CMK (cell line): ENCODE measurements at places on chromosomes 13 and 19.

GRCh38 chr19:31185261-31185660, 164.0 kb downstream of the TSHZ3 start:
- DNase-seq = no peak

DNA sequence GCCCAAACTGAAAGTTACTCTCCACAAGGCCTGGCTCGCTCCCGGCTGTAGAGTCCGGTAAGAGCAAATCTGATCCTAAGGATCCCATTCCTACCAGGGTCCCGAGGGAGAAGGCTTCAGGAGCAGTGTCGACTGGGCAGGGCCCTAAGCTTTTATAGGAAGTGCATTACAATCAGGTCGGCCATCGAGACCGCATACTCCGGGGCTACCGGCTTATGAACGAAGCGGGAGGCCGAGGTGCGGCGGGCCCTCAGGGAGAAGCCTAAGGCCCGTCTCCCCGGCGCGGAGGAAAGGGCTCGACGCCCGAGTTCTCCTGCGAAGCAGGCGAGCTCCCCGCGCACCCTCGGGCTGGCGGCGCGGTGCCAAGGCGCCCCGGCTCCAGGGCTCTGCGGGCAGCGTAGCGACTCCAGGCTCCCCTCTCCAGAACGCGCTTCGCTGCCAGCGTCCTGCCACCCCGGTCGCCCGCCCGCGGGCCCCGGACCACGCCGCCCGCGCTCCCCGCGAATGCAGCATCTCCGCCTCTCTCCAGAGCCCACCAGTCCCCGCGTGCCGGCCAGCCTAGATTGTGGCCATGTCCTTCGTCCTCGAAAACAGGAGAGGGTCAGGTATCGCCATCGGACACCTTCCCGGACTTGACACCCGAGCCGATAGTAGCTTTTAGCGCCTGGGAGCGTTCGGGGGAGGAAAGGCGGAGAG, 1.4 kb downstream of the EFNB2 start:
- no peak for DNase-seq

DNA sequence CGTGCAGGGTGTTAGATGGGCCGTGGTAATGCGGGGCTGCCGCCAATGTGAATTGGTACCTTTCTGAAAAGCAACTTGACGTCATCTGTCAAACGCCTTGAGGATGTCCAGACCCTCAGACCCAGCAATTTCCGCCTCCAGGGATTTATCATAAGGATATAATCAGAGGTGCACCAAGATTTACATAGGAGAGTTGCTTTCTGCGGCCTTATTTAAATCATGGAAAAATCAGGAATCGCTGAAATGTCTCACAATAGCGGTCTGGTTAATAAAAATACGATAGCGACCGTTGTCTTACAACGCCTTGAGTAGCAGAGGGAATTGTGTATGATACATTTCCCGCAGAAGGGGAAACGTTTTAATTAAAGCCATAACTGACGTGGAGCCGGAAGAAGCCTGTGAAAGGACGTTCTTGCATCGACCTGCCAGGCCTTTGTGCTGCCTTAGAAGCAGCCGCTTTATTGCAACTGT, 32.3 kb upstream of the NDUFS7 start:
- no peak for DNase-seq

GRCh38 chr19:54147676-54148075, 10.1 kb downstream of the CNOT3 start:
- no peak for DNase-seq

GRCh38 chr19:38389101-38389925, 816 bp downstream of the SPRED3 start:
- no peak for DNase-seq

- DNase-seq = no peak
Observed at GRCh38 chr19:23287620-23288019, 37.4 kb upstream of the ZNF724 start.
